Epithelial cell of prostate (primary cell): ENCODE measurements at places on chromosomes 4 and X.

- DNase-seq = no peak
These were observed 52.9 kb downstream of the TXK start for GRCh38 chr4:48081196-48081595.

GRCh38 chrX:121649417-121649816 is 602.0 kb downstream of the GLUD2 start:
- no peak for DNase-seq

DNA sequence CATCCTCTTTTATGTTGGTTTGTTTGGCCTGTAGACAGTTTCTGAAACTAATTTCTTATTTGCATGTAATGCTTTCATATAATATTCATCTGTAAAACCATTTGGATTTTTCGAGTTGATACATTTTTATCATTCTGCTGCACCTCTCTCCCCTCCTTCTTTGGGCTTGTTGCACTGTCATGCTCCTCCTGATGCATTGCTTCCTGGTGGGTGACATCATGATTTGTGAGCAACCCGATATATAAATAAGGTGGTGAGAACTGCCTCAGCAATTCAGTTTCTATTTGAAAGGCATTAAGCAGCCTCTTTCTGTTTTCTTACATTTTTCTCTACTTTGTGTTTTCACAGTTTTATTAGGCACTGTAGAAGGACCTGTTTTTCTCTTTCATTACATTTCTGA is 515.7 kb downstream of the RPA4 start:
- DNase-seq = no peak

GRCh38 chr4:122621016-122621507 is at the start of gene IL21:
Gene IL21 (minus strand): TSS chr4:122621066. CDS start chr4:122621011, 55 bp downstream.
- DNase-seq = no peak

DNA sequence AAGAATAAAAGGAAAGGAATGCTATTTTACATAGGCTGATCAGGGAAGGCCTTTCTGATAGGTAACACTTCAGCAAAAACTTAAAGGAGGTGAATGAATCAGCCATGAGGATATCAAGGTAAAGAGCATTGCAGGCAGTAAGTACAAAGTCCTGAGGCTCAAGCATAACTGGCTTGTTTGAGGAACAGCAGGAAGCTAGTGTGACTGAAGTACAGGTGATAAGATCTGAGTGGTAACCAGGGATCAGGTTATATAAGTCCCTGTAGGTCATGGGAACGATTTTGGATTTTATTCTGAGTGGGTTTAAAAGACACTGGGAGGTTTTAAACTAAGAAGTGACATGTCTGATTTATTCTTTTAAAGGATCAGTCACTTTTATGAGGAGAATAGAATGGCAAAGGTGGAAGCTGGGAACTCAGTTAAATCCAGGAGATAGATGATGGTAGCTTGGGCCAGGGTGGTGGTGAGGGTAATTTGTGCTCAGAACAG is 47.1 kb upstream of the THOC2 start:
- no peak for DNase-seq

- DNase-seq = no peak
These were observed 2.3 kb downstream of the SLC10A6 start for GRCh38 chr4:86846921-86847320.

GRCh38 chr4:93053140-93053539 is 749.4 kb downstream of the GRID2 start:
- DNase-seq = no peak

DNA sequence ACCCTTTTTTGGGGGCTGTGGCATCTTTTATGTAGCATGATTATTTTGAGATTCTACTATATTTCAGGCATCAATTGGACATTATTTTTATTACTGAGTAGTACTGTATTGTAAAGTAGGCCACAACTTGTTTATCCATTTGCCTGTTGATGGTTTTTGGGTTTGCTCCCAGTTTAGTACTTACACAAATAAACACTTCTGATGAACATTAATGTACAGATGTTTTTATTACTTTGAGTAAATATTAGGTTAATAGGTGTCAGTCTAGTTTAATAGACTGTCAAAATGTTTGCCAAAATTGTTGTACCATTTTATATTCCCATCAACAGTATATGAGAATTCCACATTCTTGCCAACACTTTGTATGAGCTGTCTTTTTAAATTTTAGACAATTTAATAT is 214.9 kb upstream of the MAD2L1 start:
- DNase-seq = no peak

- no peak for DNase-seq
These were observed 447.8 kb downstream of the FAT4 start for GRCh38 chr4:125762537-125762936.

DNA sequence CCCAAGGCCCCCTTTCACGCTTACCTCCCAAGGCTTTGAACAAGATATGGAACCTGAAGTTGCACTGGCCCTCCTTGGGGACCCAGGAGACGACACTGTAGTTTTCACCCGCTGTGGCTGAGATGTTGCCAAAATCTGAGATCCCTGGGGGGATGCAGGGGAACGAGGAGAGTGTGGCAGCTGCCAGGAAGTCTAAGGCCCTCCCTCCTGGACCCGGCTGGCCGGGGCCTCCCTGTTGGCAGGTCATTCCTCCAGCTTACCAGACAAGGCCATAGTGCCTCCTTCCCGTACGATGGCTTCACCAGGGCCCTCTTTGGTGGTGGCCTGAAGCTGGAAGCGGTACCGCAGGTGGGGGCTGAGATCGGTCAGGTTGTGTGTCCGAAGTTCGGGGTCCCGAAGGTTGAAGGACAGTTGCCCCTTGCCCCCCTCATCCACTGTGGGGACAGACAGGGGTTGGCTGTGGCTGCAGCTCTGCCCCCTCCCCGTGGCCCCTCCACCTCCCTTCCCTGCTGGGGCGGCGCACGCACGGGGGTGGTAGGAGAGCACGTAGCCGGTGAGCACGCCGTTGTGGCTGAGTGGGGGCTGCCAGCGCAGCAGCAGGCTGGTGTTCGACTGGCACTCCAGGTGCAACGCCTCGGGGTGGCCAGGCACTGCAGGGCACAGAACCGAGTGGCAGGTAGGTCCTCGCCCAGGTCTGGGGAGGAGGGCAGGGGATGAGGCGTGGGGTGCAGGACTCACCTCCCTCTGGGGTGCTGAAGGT is 21.2 kb downstream of the L1CAM start:
- DNase-seq = no peak

DNA sequence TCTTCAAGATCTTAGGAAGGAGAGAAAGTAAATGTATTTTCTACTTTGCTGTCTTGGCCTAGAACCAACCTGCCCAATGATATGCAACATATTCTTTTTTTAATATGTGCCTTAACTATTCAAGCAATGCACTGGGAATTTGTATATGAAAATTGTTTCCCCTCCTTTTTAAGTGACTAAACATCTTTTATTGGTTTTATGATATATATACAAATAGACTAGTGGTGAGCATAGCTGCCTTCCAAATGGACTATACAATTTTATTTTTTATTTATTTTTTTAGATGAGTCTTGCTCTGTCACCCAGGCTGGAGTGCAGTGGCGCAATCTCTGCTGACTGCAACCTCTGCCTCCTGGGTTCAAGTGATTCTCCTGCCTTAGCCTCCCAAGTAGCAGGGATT is 10.3 kb downstream of the NOCT start:
- DNase-seq = no peak

GRCh38 chrX:41118156-41118555 is 32.9 kb downstream of the USP9X start:
- DNase-seq = no peak

- DNase-seq = no peak
These were observed 5.2 kb upstream of the NAP1L5 start for GRCh38 chr4:88702782-88703181.

- no peak for DNase-seq
These were observed 90.4 kb upstream of the RASGEF1B start for GRCh38 chr4:81562093-81562492.

DNA sequence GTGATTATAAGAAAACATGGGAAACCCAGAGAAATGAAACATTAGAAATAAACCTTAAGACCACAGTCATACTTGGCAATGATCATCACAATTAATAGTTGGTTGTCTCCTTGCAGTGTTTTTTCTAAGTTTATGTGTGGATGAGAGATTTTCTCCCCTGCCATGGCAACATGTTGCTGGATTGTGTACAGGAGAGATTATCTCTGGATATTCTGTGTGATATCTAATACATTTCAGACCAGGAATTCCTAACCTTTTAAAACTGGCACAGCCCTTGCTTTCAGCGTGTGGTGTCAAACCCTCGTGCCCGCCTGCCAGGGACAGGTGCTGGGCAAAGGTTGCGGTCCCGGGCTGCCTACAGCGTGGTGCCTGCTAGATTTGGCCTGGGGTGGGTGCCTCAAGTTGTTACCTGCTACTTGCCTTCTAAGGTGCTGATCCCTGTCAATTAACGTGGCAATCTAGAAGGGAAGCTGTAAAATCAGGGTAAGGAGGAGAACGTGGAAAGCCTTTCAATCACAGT is 100.5 kb downstream of the TMEM131L start:
- no peak for DNase-seq

DNA sequence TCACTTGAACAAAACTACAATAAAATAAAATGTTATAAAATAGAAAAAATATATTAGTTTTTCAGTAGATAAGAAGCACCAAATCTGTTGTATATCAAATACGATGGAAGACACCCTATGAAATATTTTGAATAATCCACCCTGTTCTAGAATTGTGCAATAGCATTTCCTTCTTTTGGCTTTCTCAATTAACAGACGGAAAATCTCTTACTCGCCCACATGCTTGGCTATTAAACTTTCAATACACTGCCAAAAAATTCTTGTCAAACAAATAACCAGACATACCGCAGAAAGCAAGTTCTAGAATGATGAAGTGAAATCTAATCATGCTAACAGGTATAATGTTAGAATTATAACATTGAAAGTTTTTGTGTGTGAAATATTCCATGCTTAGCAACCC is 671.6 kb upstream of the SLIT2 start:
- no peak for DNase-seq

DNA sequence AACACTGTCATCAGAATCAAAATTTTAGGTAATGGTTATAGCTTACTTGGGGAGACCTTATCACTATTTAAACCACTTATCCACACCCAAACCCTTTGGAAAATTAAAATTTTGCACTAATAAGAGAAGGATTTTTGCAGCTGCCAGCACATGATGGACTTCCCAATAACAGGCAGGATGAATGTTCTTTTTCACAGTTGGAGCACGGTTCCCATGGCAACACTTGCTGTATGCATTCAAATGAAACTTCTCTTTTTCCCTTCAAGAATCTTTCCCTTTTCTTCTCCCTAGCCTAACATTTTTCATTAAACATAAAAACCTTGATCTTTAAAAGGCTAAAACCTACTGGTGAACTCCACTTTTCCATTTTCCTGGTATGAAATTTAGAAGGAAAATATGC is 768.2 kb downstream of the KCTD8 start:
- DNase-seq = no peak

DNA sequence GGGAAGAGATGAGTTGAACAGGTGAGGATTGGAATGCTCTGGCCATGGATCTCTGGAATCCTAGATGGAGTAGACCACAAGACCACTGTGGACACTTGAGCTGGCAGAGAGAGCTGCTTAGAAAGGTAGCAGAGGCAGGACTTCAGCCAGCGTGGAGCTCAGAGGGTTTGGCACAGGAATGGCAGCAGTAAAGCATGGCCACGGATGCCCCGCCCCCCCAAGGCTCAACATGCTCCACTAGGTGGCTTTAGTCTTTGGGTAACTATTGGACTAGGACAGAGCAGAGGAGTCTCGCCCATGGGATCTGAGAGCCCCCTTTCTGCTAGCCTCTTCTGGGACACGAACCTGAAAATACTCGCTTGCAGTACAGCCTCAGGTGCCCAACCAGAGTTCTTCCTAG is 150.1 kb upstream of the NEIL3 start:
- no peak for DNase-seq

- DNase-seq = peak; percentile 14
These were observed 258.3 kb upstream of the GABRA2 start for GRCh38 chr4:46648088-46648744.

DNA sequence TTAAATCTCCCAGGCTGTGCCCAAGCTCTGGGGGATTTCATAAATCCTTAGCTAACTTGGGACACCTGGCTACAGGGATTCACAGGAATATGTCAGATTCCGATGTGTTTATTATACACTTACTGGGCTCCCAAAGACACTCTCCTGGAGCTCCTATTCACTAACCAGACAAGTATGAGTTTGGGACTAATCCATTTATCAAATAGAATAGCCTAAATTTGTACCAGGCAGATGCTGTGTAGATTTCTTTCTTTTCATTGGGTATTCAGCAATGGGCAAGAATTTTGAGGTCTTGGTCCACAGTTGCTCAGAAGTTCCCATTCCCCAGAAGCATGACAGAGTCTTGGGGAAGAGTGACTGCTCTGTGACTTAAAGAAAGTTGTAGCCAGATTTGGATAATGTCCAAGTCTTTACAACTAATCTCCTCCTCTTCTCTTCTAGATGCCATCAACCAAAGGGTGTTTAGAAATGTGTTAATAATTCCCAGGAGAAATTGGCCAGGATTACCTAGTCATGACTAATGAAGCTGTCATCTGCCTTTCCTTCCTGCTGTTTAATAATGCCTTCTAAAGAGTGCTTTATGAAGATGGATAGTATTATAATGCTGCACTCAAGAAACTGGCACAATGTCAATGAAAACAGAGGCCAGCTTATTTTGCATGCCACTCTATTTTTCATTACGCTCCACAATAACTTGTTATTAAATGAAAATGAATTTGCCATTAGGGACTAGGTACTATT is 120.9 kb downstream of the CHIC2 start:
- DNase-seq = peak; percentile 72

- no peak for DNase-seq
These were observed 195.3 kb downstream of the KCNIP4 start for GRCh38 chr4:21753084-21753760.

GRCh38 chr4:154939851-154940250 is 158.8 kb downstream of the RBM46 start:
- DNase-seq = no peak

DNA sequence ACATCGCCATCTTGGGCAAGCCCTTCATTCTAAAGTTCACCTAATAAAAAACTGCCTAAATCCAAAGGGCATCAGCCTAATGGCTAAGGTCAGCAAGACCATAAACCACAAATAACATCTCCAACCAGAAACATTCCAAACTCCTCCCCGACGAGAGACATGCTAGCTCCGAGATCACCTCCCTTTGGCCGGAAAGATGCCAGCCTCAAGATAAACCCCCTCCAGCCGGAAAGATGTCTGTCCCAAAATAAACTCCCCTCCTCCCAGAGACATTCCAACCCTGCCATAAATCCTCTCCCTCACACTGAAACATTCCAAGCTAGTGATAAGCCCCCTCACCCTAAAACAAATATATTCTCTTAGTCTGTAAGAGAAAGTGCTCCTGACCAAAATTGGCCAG is 13.3 kb upstream of the DYNLT3 start:
- no peak for DNase-seq

GRCh38 chr4:117331817-117332216 is 246.4 kb upstream of the TRAM1L1 start:
- DNase-seq = no peak

GRCh38 chr4:26334366-26334765 is 13.6 kb downstream of the RBPJ start:
- DNase-seq = no peak
